Activated naive CD4-positive, alpha-beta T cell treated with anti-CD3 and anti-CD28 coated beads, Interleukin-2, amount 50 U/mL, for 16 hours (primary cell): ENCODE measurements at places on chromosomes 4 and X.

DNA sequence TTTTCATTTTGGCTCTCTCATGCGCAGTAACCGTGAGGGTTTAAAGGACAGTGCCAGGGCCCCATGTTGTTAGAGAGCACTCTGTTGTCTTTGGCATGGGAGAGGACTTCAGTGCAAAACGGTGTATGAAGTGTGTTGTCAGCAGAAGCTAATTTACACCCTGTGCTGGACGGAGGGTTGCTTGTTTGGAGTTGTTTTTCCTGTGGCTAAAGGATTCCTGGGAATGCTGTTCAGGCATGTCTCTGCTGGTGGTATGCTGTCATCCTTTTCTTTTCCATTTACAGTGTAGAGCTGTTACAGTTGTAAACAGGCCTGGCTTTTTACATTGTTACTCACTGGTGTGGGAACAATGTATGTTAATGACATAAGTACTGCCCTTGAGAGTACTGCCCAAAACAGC lies 206.3 kb downstream of the CBR4 start:
- DNase-seq = no peak

GRCh38 chrX:150219374-150220185 lies 143.5 kb upstream of the MAMLD1 start:
- no peak for DNase-seq

DNA sequence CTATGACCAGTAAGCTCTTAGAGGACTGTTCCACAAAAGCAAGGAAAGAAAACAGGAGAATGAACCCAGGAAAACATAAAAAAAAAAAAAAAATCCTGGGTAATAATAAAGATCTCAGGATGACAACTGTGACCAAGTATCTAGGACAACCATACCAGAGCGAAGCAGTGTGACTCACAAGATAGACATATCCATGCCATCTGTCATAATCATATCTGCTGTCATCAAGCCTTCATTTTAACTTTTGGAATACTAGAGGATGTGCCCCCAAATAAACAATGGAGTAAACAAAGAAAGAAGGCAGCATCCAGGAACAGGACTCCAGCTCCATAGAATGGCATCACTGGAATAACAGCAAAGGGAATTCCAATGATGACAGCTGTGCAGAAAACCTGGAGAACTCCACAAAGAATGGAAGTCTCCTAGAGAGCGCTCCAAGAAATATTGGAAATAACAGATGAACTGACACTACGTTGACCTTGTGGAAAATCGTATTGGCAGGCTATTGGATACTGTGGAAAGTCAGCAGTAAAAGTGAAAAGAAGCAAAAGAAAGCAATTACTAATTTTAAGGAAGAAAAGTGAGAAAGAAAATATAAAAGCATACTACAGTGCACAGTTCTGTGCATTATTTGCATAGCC lies 35.3 kb downstream of the HPGDS start:
- no peak for DNase-seq

DNA sequence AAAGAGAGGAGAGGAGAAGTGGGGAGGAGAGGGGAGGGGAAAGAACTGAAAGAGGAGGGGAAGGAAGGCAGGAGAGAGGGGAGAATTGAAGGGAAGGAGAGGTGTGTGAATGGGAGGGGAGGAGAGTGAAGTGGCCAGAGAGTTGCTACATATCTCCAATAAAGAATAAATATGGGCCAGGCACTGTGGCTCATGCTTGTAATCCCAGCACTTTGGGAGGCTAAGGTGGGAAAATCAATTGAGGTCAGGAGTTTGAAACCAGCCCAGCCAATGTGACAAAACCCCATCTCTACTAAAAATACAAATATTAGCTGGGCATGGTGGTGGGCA lies 482.4 kb downstream of the NAF1 start:
- DNase-seq = no peak
